ENCODE measurements at places on chromosomes 1 and 21.

DNA sequence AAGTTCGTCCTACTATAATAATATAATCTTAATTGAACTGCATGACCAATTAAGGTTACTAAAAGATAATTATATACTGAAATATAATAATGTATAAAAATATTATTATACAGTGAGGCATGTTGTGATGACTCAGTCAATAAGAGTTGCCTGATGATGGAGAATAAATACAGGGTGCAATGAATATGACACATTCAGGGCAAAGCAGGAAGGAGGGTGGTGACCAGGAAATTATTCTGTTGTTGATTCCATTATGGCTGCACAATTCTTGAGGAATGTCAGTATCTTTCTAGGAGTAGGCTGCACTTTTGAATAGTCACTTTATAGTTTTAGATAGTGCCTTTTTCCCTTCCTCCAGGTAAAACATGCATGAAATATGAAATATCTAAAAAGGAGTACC lies 46.4 kb upstream of the RGS21 start:
- DNase-seq: peak; percentile 8

- DNase-seq: no peak
Measured at GRCh38 chr21:41924368-41924754, 29.5 kb downstream of the C2CD2 start.

GRCh38 chr1:234555390-234556024 lies 54.5 kb downstream of the IRF2BP2 start:
- DNase-seq: no peak

DNA sequence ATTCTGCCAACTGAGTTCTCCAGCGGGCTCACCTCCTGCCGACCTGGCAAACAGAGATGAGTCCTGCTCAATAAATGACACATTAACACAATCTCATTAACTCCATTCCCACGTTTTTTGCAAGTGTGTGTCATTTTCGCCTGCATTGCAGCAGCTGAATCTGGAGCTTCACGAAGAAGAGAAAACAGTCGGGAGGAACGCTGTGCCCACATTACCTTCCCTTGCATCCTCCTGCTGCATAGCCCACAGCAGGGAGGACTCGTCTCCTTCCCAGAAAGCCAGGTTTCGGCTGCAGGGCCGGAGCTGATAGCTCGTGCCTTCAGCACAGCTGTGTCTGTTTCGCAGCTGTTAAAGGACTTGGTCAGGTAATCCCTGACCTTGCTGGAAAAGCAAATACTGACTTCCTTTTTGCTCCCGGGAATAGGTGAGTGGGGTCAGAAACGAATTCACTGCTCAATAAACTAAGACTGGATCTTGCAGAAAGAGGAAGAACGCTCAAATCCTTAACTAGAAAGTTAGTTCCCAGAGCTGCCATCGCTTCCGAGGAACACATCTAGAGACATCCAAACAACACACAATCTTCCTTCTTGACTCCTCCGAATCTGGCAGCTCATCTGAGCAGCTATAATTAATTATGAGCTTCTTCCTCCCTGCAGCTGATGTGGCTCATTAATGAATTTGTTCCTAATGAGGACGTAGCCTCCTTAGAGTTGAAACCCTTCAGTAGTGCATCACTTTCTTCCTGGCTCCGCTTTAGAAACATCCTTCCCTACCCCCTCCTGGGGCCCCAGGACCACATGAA lies 33.0 kb downstream of the KANK4 start:
- no peak for DNase-seq

DNA sequence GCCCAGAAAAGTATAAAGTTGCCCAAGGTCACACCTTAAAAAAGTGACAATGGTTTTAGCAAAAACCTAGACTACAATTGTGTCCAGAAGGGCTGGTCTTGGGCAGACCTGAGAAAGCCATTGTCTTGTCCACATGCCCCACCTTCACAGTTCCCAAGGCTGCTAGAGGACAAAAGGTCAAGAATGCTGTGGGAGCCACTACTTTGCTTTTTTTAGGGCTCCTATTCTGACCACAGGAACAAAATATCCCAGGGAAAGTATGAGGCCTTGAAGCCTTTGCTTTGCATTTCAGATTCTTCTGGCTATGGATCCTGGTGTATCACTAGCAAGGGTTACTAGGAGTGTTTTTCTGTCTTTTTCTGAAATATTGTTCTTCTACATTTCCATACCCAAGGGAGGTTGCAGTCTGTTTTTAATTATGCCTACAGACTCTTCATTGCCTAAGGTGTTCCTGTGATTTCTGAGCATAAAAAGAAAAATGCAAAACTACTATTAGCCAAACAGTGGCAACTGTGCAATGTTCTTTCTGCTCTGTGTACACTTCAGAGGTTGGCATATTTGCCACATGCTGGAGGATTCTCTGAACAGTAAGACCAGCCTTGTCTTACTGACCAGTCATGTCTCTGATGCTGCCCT lies 10.7 kb downstream of the C1orf162 start:
- no peak for DNase-seq

DNA sequence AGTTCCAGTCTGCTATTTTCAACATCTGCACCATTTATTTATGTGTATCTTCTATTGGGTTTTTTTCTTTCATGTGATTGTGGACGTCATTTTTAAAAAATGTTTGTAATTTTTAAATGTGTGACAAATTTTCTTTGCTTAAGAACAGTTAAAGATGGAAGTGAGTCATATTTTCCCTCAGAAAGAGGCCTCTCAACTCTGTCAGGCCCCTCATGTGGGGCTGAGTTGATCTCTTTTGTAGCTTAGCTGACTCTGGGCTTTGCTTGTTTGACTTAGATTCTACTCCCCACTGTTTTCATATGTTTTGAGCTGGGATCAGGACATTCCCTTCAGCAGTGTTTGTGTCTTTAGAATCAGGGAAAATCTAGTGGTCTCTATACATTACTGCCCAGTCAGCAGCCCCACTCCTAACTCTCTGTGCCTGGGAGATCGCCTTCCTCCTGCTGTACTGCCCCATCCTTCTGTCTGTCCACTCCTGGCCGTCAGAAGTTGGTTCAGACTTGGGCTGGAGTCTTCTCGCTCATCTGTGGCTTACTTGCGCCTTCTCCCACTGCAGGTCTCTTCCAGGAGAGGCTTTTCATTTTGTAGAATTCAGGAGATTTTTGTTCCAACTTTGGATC lies 137.4 kb downstream of the DYRK1A start:
- peak; percentile 67 for DNase-seq

GRCh38 chr1:42133390-42133789 lies 19.8 kb upstream of the GUCA2B start:
- no peak for DNase-seq

GRCh38 chr1:244952940-244953339 lies 88.6 kb upstream of the HNRNPU start:
- DNase-seq: no peak

GRCh38 chr1:40185951-40186864 lies 25.0 kb downstream of the RLF start:
- peak; percentile 78 for DNase-seq

DNA sequence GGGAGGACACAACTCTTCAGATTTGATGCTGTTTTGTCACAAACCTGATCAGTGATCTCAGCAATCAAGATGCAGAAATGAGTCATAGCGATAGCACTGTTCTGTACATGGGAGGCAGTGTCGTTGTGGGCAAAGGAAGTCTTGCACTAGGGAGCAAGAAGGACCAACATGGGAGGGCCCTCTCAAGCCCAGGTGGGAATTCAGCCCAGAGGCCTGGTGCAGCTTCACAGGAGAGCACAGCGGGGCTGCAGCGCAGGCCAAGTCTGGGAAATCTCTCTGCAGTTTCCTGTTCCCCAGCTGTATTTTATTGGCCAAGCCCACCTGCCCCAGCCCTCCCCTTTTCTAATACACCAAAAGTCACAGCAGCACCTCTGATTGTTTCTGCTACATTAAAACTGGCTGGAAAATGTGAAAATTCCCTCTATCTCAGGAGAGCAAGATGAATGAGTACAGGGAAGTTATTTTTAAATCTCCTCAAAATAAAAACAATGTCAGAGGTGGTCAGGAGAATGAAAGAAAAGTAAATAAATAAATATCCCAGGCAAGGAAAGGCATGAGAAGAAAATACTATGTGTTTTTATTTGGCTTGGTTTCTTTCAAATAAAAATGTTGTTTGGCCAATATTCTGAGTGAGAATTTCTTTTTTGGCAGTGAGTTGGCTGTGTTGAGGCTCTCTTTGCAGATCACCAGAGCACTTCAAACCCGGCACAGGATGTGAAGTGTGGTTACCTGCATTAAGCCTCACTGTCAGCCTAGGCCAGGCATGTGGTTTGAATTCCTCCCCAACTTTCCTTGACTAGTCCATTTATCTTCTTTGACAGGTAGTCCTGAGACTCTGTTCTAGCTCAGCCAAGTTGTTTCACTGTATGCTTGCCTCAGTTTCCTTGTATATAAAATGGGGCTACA lies 422.1 kb downstream of the PLPP3 start:
- DNase-seq: no peak

DNA sequence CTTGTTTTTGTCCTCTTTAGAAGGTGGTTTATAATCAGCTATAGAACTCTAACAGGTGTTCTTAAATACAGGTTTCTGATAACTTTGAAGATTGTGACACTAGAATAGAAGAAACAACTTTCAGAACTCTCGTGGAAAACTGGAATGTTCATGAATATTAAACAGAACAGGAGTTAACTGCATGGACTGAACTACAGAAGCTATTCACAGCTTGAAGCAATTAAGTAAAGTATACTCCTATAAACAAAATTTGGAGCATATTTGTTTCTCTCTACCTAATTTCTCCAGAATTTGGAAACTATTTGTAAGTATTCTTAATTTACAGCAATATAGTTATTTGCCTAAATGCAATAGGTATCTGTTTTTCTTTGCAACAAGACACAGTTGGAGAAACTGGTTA lies 824.8 kb downstream of the ADGRL2 start:
- DNase-seq: no peak

DNA sequence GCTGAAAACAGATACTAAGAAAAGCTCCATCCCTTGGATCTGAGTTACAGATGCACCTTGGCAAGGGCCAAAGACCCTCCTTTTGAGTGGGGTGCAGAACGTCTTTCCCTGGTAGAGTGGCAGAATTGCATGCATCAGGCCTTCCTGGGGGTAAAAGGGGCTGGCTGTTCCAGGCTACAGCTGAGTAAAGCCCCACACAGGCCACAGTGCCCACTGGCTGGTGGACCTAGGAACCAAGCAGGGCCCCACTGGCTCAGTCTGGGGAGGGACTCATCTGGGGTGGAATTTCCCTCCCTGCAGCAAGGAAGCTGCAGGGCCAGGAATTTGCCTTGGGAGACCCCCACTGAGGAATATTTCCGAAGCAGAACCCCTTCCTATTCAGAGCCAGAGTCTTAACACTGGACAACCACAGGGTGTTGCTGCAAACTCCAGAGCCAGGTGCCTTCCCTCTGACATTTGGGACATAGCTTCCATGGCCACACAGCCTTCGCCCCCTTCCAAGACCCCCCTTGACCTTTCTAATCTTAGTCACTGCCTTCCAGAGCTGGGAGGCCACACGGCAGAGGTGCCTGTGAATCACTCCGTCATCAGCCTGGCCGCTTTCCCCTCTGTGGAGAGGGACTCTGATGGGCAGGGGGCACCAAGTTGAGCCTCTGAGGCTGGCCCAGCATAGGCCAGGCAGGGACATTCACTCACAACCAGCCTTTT lies 52.5 kb downstream of the LACTBL1 start:
- DNase-seq: no peak

DNA sequence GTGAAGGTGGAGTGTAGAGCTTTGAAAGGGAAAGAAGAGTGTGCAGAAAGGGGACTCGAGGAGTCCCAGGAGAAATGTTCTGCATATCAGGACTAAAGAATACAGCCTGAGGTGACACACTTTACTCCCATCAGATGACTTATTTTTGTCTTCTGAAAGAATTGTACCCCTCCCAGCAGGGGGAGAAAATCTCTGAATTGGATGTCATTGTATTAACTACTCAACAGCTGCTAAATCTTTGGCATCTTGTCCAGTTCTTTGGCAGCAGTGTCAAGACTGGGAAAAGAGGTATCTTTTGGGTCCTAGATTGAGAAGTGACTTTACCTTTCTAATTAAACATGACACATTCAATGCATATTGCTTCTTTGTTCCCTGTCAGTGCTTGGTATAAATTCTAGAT lies 18.9 kb downstream of the UBE4B start:
- no peak for DNase-seq

- no peak for DNase-seq
Measured at GRCh38 chr1:64935551-64936155, 30.7 kb downstream of the JAK1 start.

DNA sequence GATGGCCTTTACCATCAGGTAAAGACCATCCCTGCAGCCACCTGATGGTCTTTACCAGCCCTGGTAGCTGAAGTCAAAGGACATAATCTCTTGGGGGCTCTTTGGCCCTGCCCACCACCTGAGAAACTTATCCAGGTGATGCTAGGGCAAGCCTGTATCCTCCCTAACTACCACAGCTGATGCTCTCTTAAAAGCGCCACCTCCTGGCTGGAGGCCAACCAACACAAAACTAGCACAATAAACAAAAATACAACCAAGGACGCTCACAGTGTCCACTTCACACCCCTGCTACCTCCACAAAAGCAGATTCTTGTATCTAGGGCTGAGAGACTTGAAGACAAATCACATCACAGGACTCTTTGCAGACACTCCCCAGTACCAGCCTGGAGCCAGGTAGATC lies 357.1 kb upstream of the POU3F1 start:
- no peak for DNase-seq

DNA sequence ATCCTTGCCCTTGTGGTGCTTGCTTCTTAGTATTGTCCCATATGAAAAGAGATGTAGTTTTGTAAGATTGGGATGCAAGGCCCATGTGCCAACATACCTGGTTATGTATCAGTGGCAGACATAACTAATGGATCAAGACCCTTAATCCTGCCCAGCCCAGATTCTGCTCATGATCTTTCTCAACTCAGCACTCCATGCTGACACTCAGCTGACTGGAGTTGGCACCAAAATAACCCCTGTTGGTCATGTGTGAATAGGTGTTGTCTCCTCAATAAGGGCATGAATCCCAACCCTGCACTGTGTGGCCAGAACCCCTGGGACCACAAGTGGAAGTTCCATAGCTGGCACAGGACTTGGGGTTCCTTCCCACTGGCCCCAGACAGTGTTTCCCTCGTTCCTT lies 13.9 kb upstream of the CNR2 start:
- no peak for DNase-seq

- peak; percentile 84 for DNase-seq
Measured at GRCh38 chr1:93814059-93814794, 64.8 kb downstream of the DNTTIP2 start.

DNA sequence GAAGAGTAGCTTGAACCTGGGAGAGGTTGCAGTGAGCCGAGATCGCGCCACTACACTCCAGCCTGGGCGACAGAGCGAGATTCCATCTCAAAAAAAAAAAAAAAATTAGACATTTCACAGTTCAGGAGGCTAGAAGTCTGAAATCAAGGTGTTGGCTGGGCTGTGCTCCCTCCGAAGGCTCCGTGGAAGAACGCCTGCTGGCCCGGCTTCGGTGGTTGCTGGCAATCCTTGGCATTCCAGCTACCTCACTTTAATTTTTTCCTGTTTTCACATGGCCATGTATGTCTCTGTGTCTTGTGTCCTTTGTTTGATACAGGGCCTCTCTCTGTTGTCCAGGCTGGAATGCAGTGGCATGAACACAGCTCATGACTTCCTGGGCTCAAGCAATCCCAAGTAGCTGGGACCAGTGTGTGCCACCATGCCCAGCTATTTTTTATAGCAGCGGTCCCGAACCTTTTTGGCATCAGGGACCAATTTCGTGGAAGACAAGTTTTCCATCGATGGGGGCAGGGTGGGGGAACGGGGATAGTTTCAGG lies 24.5 kb downstream of the OPRD1 start:
- DNase-seq: no peak

GRCh38 chr21:29193901-29194300 lies 63.5 kb downstream of the MAP3K7CL start:
- DNase-seq: no peak
